ENCODE measurements at places on chromosomes 16 and 17. TPM values are rescaled to one million over a fixed set of nuclear protein-coding genes. Genes with fewer than 3 reads are reported as not detected.

The NAGS gene
- 0.98 TPM for total RNA-seq

The IL17C gene
- not detected for total RNA-seq

The PRDM7 gene
- not detected for total RNA-seq

The CA4 gene
- not detected for total RNA-seq

The GNPTG gene
- 93.4 TPM for total RNA-seq
